ENCODE measurements at places on chromosomes 1 and 21.

GRCh38 chr21:37742115-37742514, 174.1 kb downstream of the KCNJ6 start:
- H3K36me3 ChIP-seq = no peaks in the 10 kb centered on the region
- DNase-seq = no peak
- no peak overlapping the region for H3K27ac ChIP-seq

DNA sequence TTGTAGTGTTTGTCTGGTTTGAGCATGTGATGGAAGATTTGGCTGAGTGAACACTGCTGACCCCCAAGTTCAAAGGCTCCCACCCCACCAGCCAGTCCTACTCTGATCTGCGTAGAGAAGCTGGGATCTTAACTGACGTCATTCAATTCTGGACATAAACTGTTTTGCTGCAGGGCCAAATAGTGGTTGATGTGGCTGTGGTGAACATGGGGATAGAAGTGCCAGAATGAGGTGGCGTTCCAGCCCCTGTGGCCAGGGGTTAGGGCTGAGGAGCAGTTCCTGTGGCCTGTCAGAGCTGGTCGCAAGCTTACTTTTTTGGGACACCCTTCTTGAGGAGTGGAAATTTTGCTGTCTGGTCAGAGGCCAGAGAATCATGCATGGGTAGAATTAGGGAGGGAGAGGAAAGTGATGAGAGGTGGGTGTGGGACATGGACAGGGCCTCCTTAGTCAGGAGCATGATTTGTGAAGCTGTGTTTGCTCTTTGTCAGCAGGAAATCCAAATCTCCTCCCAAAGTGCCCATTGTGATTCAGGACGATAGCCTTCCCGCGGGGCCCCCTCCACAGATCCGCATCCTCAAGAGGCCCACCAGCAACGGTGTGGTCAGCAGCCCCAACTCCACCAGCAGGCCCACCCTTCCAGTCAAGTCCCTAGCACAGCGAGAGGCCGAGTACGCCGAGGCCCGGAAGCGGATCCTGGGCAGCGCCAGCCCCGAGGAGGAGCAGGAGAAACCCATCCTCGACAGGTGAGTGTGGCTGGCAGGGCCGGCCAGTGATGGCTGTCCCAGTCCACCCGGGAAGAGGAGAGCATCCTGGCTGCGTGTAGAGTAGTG, 25.9 kb downstream of the SZRD1 start:
- DNase-seq = no peak
- H3K36me3 ChIP-seq = peaks cover 37% of the 10 kb centered on the region
- peaks cover 61% of the 10 kb centered on the region for H3K4me1 ChIP-seq
- H3K27me3 ChIP-seq = no peaks in the 10 kb centered on the region
- no peak overlapping the region for H3K27ac ChIP-seq
- H3K4me3 ChIP-seq = no peak overlapping the region

DNA sequence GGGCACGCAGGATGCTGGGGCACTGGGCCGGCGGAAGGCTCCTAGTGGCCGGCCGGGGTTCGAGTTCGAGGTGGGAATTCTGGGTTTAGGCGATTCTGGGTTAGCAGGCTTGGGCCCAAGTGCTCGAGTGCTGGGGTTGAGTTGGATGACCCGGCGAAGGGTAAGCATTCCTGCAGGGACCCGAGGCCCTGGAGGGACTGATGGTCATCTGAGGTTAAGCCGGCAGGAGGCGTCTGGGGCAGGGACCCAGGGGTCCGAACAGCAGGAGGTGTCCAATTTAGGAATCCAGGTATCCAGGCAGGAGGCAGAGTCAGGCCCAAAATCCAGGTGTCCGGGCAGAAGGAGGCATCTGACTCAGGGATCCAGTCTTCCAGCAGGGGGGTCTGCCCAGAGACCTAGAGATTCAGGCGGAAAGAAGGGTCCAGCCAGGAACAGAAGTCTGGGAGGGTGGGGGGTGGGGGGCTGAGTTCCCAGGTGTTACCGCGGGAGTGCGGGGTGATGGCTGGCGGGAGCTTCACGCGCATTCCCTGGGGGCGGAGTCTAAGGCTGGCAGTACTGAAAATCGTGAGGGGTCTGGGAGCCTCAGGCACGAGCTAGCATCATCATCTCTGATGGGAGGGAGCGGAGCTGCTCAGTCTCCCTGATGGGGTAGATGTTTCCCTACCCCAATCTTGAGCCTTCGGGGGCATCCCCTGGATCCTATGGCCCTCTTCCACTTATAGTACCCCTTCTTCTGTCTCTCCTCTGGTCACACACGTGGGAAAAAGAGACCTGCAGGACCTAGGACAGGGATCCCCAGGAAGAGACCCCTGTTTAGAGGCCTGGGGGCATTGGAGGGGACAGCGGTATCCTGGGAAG, 585 bp downstream of the GPR3 start:
- no peak for DNase-seq
- H3K27ac ChIP-seq = peak overlapping the region; percentile 78
- peaks cover 19% of the 10 kb centered on the region for H3K4me1 ChIP-seq

- H3K27ac ChIP-seq = no peak overlapping the region
- H3K4me3 ChIP-seq = no peak overlapping the region
- no peak for DNase-seq
Observed at GRCh38 chr1:86377341-86377740, 18.8 kb downstream of the ODF2L start.

DNA sequence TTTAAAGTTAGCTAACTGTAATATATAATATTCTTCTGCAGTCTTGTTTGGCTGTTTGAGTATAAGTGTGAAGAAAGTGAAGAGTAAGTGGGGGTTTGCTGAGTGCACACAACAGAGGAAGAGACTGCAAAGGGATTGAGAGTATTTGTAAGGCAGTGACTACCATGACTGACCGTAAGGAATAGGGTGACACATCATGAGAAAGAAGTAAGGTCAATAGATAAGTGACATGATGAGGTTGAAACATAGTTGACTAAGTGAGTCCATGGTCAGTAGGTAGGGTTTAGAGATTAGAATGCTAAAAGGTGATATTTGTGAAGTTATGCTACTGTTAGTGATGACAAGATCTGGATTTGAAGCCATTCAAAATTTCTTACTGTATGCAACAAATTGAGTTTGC, 27.7 kb downstream of the WARS2 start:
- H3K4me3 ChIP-seq = no peak overlapping the region
- H3K4me1 ChIP-seq = no peaks in the 10 kb centered on the region
- no peak for DNase-seq
- no peaks in the 10 kb centered on the region for H3K36me3 ChIP-seq

DNA sequence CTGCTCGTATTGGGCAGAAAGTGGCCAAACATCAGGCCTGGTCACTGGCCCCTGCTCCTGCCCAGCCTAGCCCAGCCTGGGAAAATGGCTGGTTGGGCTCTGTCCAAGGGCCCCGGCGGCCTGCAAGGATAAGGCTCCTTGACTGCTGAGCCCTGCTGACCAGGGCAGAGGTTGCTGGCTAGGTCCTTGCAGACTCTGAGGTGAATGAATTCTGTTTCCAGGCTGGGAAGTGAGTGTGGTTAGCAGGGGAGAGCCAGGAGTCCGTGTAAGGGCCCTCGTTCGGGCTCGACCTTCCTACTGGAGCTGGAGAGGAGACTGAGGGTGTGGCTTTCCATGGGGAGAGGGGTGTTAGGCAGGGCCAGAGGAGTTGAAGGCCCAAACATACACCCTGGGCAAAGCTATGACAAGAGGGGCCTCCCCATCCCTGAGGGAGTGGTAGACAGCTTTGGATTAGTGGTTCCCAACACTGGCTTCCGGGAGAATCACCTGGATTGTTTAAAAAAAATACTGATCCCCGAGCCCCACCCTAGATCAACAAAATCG, 20.6 kb downstream of the CSF1 start:
- peak overlapping the region; percentile 82 for H3K27ac ChIP-seq
- DNase-seq = no peak

Data from vagina (tissue), 2 donors.